Fibroblast of skin of left quadriceps (primary cell): ENCODE measurements at places on chromosomes 5 and 9.
A peak's percentile ranks its signal among the peaks of the same experiment; 100 is the strongest.

GRCh38 chr5:151663617-151664293 is 23.0 kb downstream of the SPARC start:
- DNase-seq, result no peak

- no peak for DNase-seq
Measured at GRCh38 chr5:84637662-84638375, 253.1 kb upstream of the EDIL3 start.

DNA sequence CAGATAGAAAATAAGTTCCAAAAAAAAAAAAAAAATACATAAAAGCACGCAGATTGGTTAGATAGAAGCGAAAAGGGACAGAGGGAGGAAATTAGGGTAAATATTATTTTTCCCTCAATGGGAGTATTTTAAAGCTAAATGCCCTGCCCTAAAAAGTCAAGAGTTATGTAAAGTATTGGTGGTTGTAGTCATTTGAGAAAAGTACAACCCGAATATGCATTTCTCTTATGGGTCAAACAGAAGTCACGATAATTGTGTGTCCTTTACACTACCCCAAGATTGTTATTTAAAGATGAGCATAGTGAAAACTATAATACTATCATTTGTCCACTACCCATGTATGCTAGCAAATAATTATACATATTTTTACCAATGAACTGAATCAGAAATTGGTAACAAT is 368.7 kb downstream of the NDUFS4 start:
- no peak for DNase-seq

- no peak for DNase-seq
Measured at GRCh38 chr5:643811-644271, 31.7 kb downstream of the CEP72 start.

DNA sequence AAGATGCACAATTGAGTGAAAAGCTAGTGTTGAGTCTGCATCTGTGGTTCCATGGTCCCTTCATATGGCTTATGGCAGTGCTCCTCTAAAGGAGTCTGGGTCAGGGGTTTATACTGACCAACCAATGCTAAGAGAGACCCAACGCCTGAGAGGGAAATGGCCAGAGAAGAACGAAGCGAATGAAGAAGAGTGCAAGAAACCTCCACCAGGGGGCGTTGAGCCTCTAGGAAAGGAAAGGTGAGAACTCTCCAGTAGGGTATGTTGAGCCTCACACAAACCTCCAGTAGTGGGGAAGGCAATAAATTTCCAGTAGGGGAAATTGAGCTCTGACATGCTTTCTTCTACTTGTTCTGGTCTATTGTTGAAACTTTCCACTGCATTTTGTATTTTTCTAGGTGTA is 470.6 kb downstream of the PRDM9 start:
- no peak for DNase-seq

DNA sequence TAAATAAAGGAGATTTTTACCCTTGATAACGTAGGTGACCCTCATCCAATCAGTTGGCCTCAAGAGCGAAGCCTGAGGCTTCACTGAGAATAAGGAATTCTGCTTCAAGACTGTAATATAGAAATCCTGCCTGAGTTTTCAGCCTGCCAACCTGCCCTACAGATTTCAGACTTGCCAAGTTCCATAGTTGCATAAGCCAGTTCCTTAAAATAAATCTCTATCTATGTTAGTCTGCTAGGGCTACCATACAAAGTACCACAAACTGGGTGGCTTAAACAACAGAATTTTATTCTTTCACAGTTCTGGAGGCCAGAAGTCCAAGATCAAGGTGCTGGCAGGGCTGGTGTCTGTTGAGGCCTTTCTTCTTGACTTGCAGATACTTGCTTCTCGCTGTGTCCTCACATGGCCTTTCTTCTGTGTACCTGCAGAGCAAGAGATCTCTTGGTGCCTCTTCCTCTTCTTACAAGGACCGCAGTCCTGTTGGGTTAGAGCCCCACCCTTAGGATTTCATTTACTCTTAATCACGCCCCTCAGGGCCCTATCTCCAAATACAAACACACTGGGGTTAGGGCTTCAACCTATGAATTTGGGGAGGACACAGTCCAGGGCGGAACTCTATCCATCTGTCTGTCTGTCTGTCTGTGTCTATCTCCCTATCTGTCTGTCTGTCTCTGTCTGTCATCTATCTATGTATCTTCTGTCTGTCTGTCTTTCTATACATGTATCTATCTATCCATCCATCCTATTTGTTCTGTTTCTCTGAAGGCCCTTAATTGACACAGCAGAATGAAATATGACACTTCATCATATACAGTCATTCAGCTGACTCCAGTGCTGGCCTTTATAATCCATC is 17.0 kb upstream of the CMBL start:
- no peak for DNase-seq

DNA sequence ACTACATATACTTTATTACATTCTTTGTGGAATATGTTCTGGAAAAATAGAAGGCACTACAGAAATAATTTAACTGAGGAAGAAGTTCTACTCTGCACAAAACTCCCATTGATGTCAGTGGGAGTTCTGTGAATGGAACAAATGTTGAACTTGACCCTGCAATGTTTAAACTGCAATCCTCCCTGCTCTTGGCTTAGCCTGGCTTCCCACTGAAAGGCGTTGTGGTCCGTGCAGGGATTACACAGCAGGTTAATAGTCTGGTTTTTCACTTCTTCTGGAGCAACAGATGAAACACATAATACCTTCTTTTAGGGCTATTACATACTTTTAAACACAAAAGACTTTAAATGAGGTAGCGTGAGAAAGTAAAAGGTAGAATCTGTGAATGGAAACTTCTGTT is 12.9 kb upstream of the ERBIN start:
- DNase-seq, result no peak

GRCh38 chr9:12695474-12695873 is 2.3 kb downstream of the TYRP1 start:
- DNase-seq, result no peak

DNA sequence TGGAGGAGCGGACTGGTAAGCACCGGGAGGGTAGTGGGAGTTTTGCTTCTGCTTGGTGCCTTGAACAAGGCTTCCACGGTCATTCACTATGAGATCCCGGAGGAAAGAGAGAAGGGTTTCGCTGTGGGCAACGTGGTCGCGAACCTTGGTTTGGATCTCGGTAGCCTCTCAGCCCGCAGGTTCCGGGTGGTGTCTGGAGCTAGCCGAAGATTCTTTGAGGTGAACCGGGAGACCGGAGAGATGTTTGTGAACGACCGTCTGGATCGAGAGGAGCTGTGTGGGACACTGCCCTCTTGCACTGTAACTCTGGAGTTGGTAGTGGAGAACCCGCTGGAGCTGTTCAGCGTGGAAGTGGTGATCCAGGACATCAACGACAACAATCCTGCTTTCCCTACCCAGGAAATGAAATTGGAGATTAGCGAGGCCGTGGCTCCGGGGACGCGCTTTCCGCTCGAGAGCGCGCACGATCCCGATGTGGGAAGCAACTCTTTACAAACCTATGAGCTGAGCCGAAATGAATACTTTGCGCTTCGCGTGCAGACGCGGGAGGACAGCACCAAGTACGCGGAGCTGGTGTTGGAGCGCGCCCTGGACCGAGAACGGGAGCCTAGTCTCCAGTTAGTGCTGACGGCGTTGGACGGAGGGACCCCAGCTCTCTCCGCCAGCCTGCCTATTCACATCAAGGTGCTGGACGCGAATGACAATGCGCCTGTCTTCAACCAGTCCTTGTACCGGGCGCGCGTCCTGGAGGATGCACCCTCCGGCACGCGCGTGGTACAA is 556 bp downstream of the PCDHGC3 start:
- peak; percentile 64 for DNase-seq

GRCh38 chr9:17520268-17521064 is 58.4 kb upstream of the SH3GL2 start:
- no peak for DNase-seq

- no peak for DNase-seq
Measured at GRCh38 chr5:139658501-139658927, 10.4 kb downstream of the CXXC5 start.

GRCh38 chr5:45741110-45741509 is 44.9 kb upstream of the HCN1 start:
- DNase-seq, result no peak

GRCh38 chr9:110092792-110093191 is 115.2 kb downstream of the C9orf152 start:
- no peak for DNase-seq

DNA sequence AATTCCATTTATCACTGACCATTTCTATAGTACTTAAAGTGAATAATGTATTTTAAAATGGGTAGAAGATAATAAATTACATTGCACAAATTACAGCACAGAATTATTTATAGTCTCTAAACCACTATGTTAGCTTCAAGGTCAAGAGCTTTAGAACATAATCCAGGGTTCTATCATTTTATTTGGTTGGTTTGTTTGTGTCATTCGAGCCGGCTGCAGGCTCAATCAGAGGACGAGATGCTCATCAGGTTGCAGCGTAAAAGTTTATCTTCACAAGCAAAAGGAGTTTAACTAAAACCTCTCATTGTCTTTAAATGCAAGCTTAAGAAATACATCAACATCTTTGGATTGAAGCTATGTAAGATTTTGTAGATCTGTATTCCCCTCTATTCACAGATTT is 523.8 kb downstream of the EFNA5 start:
- no peak for DNase-seq

DNA sequence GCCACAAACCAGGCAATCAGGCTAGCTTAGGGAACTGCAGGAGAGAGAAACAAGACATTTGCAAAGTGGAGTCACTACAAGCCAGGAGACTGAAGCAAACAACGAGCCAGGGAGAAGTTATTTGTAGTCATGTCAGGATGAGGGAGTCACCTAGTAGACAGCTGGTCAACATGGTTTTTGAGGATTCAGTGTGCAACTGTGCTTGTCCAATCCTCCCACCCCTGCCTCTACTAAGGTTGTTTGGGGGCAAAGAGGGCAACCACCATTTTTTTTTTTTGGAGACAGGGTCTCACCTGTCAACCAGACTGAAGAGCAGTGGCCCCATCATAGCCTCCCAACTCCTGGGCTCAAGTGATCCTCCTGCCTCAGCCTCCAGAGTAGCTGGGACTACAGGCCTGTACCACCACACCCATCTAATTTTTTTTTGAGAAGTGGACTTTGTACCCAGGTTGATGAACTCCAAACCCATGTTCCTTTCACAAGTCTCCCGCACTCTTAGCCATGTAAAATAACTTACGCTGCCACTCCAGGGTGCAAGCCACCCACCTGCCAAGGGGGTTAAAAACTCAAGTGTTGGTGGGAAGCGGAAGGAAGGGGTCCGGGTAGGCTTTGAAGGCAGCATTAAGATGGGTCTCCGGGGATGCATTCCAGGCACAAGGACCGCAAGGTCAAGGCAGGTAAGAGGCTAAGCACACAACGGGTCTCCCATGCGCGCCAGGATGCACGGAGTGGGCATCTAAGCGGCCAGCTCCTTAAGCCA is 995 bp downstream of the RPL35 start:
- no peak for DNase-seq

GRCh38 chr5:165334201-165334600 is 1828.8 kb downstream of the MAT2B start:
- no peak for DNase-seq

- no peak for DNase-seq
Measured at GRCh38 chr9:132694144-132694543, 23.9 kb downstream of the GTF3C4 start.

- peak; percentile 76 for DNase-seq
Measured at GRCh38 chr9:16029046-16029615, 476.3 kb downstream of the CCDC171 start.

GRCh38 chr9:91038483-91039124 is 237.0 kb downstream of the SYK start:
- DNase-seq, result no peak

- no peak for DNase-seq
Measured at GRCh38 chr9:133436681-133437080, 14.5 kb downstream of the ADAMTS13 start.

GRCh38 chr9:107292821-107293542 is 9.9 kb downstream of the RAD23B start:
- DNase-seq, result no peak

GRCh38 chr9:133839822-133840329 is 101.7 kb upstream of the SARDH start:
- no peak for DNase-seq

- DNase-seq, result no peak
Measured at GRCh38 chr9:76414661-76415060, 20.4 kb upstream of the RFK start.

DNA sequence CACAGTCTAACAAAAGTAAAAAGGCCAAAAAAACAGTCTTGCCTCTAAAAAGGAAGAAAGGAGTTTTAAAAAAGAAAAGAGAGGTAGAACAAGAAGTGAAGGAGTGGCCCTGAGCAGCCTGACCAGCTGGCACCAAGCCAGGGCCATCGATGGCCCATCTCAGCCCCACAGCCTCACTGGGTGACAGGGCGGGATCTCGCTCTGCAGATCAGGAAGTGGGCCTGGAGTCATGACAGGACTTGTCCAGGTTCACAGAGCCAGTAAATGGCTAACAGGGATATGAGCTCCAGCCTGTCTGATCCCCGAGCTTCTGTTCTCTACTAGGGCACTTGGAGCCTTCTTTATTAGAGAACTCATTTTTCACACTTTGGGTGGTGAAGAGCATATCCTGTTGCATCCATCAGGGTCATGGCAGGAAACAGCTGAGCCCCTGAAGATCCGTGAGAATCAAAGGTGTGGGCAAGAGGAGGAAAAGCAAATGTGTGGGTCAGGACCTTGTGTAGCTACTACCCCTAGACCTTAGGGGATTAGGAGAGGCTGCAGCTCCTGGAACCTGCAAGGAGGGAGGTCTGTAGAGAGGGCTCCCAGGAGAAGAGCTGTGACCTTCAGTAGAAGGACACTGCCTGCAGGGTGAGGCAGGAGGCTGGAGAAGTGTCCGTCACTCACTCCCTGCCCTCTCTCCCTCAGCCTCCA is 299.0 kb upstream of the MSX2 start:
- DNase-seq, result no peak

DNA sequence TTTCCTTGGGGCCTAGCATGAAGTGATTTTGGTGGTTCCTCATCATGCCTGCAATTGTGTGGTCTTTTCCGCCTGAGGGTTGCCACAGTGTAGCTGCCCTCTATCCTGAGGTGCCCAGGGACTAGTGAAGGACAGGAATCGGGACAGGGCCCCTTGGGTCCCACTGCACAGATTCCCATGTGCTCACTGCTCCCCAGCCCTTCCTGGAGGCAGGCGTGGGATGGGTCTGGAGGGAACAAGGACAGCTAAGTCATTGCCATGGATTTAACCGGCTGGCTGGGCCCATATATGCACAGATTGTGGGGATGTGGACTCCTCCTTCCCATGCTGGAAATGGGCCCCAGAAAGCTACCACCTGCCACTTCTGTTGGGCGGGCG is 122.3 kb upstream of the PITX1 start:
- DNase-seq, result no peak

DNA sequence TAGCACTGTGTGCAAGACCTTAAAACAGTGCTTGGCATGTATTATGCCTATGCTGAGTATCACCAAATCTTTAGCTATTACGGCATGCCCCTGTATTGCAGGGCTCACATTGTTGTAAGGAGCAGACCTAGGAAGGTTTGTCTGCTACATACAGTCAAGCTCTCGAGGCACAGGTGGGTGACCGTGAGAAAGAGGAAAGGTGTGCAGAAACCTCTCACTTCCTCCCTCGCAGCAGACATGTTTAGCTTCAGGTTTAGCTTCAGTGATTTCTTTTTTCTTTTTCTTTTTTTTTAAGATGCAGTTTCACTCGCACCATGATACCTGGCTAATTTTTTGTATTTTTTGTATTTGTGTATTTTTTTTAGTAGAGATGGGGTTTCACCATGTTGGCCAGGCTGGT is 275.8 kb upstream of the RIOK2 start:
- no peak for DNase-seq
